GF-D8 (cell line): ENCODE measurements at places on chromosomes 5 and 9.

DNA sequence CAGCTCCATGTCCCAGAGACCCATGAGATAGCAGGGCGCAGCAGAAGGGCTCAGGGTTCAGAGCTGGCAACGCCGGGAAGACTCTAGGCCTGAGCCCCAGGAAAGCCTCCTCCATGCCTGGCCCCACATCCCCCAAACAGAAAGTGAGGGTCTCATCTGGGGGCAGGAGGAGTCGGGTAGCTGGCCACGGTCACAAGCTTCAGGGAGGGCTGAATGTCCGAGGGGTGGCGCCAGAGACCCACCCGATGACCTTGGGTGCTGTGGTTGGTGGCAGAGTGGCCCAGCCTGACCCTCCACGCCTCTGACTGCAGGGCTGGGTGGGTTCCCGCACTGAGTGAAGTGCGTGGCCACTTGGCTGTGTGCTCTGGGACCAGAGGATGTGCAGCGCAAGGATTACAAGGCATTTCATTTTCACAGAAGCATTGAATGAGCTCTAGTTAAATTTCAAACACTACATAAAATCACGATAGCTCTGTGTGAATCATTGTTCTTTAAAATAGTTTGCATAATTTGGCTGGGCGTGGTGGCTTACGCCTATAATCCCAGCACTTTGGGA, 3.0 kb downstream of the C8G start:
- DNase-seq, result no peak

GRCh38 chr5:88509403-88509802, 240.8 kb upstream of the TMEM161B start:
- no peak for DNase-seq

- DNase-seq, result no peak
Measured at GRCh38 chr5:81105261-81105877, 127.8 kb upstream of the CKMT2 start.

GRCh38 chr5:58447226-58447625, 12.7 kb downstream of the PLK2 start:
- no peak for DNase-seq

- DNase-seq, result no peak
Measured at GRCh38 chr9:107489687-107490605, at the start of gene KLF4. KLF4 (minus strand) TSS chr9:107489769; CDS start chr9:107489172, 597 bp downstream.

DNA sequence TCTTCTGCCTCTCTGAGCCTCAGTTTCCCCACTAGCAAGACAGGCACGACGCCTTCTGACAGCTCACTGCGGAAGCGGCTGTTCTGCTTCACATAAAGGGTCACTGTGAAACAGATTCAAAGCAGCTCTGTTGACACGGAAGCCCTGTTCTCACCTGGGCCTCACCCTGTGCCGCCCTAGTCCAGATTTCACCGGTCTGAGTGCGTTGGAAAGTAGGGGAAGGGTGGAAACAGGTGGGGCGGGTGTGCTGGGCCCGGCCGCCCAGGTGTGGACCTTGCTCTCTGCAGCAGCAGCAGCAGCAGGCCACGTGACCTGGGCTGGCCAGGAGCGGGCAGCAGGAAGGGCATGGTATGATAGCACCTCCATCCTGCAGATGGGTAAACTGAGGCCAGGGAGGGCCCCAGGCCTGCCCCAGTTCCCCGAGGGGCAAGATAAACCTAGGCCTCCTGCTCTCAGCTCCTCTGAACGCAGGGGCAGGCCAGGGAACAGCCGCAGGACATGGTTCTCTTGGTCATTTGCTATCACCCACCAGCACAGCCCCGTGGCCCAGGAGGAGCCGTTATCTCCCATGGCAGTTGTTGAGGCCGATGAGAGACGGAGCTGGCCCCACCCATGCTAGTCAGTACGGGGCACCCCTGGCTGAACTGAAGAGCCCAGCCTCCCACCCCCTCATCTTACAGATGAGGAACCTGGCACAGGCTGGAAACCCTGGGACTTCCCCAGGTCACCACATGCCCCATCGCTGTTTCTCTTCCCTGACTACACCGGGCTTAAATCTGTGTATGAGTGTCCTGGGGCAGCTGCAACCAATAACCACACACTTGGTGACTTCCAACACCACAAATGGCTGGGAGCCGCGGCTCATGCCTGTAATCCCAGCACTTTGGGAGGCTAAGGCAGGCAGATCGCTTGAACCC, 12.1 kb downstream of the PTGES2 start:
- DNase-seq, result no peak

DNA sequence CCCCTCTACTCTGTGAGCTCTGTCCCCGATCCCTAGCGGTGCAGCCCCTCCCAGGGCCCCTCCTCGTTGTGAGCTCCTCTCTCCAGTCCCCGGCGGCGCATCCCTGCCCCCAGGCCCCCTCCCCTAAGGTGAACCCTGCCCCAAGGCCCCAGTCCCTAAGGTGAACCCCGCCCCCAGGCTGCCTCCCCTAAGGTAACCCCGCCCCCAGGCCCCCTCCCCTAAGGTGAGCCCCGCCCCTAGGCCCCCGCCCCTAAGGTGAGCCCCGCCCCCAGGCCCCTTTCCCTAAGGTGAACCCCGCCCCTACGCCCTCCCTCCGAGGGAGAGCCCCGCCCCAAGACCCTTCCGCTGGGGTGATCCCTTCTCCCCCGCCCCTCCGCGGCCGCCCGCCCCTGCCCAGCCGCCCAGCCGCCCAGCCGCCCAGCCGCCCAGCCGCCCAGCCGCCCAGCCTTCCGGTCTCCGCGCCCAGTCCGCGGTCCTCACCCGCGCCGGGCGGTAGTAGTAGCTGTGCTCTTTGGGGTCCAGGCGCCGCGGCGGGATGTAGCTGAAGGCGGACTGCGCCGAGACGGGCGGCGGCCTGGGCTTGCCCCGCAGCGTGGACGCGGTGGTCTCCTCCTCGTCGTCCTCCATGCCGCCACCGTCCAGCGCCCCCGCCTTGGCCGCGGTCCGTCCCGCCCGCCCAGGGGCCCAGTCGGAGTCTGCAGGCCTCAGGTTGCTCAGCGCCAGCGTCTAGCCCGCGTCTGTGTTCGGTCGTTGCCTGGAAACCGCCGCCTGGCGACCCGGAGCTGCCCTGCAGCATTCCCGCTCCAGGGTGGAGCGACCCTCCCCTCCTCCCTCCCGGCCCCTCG, at the start of gene CFAP90:
Gene CFAP90 (minus strand): TSS at position 739 of the 845 bp plus-strand sequence. CDS start 112 bp downstream, at position 627.
- DNase-seq, result no peak

GRCh38 chr5:175163586-175164275, 280.3 kb downstream of the DRD1 start:
- no peak for DNase-seq

DNA sequence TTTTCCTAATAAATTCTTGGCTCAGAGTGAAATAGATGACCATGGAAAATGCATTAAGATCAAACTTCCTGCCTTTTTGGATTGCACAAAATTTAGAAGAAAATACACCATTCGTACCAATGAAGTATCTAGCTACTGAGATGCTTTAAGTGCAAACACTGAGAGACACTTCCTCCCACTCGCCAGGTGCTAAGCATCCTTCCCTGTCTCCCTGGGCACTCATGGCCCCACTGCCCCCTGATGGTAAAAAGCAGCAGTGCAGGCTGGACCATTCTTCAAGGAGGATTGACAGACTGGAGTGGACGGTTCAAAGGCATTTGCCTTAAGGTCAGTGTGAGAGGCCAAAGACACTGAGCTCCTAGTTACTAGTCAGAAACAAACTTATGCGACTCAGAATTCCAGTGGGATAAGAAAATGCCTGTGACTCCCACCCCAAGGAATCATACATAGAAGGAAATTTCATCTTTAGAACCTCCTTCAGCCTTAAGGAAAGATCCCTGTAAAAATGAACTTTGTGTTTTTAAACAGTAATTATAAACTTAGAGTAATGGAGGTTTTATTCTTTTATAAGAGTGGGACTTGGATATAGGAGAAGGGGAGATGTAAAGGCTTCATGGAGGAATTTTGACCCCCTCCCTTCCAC, 86.0 kb upstream of the SLC30A5 start:
- DNase-seq, result no peak

GRCh38 chr5:113164021-113164420, 187.4 kb downstream of the DCP2 start:
- DNase-seq, result no peak

GRCh38 chr5:9557696-9558095, 11.8 kb upstream of the SEMA5A start:
- DNase-seq, result no peak

GRCh38 chr5:178381206-178381605, 148.6 kb upstream of the PHYKPL start:
- no peak for DNase-seq

GRCh38 chr9:133490201-133490681, 11.3 kb upstream of the SLC2A6 start:
- DNase-seq, result no peak

GRCh38 chr5:68711293-68712200, 382.3 kb upstream of the SLC30A5 start:
- DNase-seq, result no peak

GRCh38 chr9:18143073-18143745, 330.7 kb upstream of the ADAMTSL1 start:
- DNase-seq, result no peak

GRCh38 chr9:136309101-136309801, 5.4 kb upstream of the CCDC187 start:
- DNase-seq, result peak; percentile 24

DNA sequence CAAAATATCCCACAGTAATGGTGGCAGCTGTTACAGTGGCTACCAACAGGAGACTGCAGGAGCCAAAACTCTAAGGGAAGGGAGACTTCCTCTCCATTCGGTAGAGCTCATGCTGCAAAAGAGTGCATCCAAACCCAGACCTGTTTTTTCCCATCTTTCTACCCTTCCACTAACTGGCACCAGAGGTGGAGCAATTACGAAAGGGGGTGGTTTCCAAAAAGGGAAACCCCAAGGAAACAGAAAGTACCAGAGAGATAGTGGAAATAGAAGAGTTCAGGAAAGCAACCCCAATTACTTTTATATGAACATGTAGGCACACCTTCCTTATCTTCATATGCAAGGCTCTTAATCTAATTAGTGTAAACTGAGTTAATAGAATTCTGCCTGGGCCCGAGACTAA, 7.3 kb upstream of the WDR41 start:
- DNase-seq, result no peak

GRCh38 chr9:124272118-124272517, 14.4 kb downstream of the NEK6 start:
- DNase-seq, result no peak

- no peak for DNase-seq
Measured at GRCh38 chr9:75106857-75107256, 18.5 kb downstream of the OSTF1 start.

DNA sequence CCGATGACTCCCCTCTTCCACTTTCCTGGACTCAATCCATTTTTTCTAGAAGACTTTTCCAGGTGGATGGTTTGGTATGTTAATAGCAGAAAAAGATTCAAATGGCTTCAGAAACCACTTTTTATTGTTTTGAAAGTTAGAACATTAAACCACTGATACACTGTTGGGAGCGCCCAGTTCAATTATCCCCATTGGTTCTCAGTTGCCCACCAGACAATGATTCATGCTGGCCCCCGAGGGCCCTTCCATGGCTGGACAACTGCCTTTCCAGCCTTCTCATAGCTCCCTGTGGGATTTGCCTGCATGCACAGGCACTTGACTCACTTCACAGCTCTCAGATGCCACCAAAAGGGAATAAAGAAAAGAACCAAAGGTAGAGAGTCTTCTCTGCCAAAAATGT, 21.3 kb upstream of the ANKRD34B start:
- DNase-seq, result no peak

DNA sequence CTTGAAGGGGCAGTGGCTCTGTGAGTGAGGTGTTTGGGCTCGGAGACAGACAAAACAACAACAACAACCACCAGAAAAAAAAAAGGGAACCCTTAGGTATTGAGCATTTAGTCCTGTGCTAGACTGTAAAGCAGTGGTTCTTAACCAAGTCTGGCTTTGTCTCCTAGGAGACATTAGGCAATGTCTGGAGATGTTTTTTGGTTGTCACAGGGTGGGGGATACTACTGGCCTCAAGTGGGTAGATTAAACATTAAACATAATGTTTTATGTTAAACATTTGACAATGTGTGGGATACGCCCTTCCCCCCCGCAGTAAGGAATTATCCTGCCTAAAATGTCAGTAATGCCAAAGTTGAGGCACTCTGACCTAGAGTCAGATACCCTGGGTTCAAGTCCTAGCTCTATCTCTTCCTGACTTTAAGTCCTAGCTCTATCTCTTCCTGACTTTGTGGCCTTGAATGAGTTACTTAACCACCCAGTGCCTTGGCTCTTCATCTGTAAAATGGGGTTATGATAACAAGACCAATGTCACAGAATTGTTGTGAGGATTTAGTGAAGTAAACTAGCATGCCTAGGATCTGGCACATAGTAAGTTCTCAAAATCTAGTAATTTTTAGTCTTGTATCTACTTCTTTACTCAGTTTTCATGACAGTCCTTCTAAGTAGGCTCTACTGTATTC, 1.8 kb downstream of the TRIM32 start:
- DNase-seq, result no peak

- no peak for DNase-seq
Measured at GRCh38 chr5:98069876-98070512, 703.5 kb upstream of the RGMB start.

GRCh38 chr5:78542321-78542840, 106.2 kb downstream of the LHFPL2 start:
- no peak for DNase-seq

DNA sequence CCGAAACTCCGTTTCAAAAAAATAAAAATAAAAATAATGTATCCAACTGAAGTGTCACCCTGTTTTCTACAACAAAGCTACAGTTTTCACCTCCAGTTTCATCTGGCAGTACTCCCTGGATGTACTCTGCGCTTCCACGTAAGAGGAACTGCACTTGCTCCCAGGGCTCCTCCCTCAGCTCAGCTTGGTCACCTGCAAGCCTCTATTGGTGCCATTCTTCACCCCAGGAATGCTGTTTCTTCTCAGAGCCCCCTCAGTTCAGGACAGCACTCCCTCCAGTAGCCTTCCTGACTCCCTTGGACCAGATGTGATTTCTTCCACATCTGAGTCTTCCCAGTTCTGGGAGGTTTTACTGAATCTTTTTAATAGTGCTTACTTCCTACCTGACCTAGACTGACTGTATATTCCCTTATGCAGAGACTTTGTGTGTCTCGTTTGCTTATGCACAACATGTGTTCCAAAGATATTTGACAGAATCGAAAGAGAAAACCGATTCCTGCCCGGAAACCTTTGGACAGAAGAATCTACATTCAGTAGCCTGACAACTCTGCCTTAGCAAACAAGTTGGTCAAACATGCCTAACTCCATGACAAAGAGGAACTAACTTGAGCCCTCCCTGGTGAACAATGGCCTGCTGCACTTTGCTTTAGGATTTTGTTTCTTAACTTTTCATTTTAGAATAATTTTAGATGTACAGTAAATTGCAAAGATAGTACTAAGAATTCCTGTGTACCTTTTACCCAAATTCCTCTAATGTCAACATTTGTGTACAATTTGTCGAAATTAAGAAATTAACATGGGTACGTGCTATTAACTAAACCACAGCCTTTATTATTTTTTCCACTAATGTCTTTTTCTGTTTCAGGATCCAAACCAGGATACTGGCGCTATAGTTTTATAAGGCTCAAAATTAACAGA, 814 bp downstream of the CCDC125 start:
- DNase-seq, result no peak

GRCh38 chr5:34803974-34804732, 34.8 kb upstream of the TTC23L start:
- DNase-seq, result no peak

- no peak for DNase-seq
Measured at GRCh38 chr5:147101659-147102369, 133.0 kb upstream of the STK32A start.
